IMR-90 (cell line): ENCODE measurements at places on chromosomes 5 and 9. TPM values are rescaled to one million over a fixed set of nuclear protein-coding genes. Genes with fewer than 3 reads are reported as not detected.

Gene SURF1
- 10.3 and 15.1 TPM in 2 replicates for total RNA-seq

Gene RNF183
- not detected in 2 replicates for total RNA-seq

DNA sequence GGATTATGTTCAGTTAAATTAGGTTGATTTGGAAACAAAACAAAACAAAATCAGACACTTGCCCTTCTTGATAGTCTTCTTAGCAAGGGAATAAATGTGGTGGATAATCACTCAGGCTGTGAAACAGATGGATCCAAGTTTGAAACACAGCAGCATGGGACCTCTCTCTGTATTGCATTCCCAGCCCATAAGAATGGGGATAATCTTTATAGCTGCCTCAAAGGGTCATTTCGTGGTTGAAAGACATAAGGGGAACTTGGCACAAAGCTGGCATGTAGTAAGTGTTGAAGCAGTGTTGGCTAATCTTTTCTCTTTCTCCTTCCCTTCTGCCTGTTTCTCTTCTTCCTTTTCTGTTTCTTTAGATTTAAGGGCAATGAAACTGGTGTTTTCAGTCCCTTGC is 333.9 kb upstream of the TLE4 start:
- DNase-seq: peak; percentile 13

- DNase-seq: no peak
Observed at GRCh38 chr9:37914701-37915358, 10.9 kb upstream of the SLC25A51 start.

GRCh38 chr5:96284727-96285389 is 148.2 kb downstream of the PCSK1 start:
- DNase-seq: no peak

GRCh38 chr5:179008667-179009066 is 13.5 kb upstream of the GRM6 start:
- DNase-seq: no peak

DNA sequence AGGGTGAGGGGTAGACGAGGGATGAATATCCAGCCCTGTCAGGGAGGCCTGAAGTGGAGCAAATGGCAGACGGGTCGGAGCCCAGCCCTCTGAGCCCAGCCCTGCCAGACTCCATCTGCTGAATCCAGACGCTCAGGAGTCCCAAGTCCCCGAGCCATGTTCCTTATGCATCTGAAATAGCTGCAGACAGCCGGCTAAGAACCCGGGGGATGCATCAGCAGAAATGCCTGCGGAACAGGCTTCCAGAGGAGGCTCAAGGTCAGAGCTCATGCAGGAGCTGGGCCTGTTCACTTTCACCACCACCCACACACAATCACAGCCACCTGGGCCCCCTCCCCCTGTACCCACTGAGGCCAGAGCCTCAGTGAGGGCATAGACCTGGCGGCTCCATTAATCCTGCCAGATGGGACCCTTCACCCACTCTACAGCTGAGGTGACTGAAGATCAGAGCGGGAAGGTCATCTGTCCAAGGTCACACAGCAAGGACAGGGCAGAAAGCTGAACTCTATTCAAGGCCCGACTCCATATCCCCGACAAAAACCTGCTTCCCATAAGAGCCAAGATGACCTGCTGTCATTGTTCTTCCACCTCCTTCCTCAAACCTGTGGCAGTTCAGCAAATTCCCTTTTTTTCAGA is 24.4 kb upstream of the AKNA start:
- DNase-seq: no peak
